Stimulated activated CD4-positive, alpha-beta T cell treated with anti-CD3 and anti-CD28 coated beads, TNF-alpha, amount 100 ng/mL, for 1 hour (primary cell): ENCODE measurements at places on chromosomes 12 and 14.

- DNase-seq: no peak
These were observed 10.0 kb downstream of the TUBA1B start for GRCh38 chr12:49121047-49121696.

DNA sequence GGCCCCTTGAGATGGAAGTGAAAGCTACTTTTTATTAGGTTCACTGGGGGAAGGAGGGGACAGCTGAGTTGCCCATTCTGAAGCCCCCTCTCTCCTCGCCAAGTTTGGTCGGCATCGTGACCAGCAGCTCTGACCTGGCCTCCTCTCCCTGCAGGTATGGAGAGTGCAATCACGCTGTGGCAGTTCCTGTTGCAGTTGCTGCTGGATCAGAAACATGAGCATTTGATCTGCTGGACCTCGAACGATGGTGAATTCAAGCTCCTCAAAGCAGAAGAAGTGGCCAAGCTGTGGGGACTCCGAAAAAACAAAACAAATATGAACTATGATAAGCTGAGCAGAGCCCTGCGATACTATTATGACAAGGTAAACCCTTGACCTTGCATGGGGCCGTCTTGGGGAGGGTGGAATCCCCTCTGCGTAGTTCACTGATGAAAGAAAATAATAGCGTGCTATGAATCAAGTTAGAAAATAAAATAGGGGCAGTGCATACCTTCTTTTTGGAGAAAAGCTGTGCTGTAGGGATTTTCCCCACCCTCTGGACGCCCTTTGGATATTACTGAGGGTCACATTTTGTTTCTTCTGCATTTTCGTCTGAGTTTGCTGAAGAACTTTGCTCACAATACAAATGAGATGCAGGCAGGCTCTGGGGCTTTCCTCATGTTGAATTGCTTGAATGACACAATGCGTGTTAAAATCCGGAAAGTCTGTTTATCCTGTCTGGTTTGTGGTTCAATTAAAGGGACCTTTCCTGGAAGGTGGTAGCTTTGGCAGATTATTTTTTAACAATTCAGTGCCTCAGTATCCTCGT, 29.4 kb downstream of the ELK3 start:
- DNase-seq: no peak

GRCh38 chr12:3593906-3594483, 103.0 kb downstream of the PRMT8 start:
- no peak for DNase-seq

- no peak for DNase-seq
These were observed 95.0 kb downstream of the INSM2 start for GRCh38 chr14:35628989-35629388.

- DNase-seq: no peak
These were observed 21.2 kb downstream of the FGF6 start for GRCh38 chr12:4424422-4424821.
